Activated naive CD8-positive, alpha-beta T cell treated with anti-CD3 and anti-CD28 coated beads, Interleukin-2, amount 50 U/mL, for 24 hours (primary cell): ENCODE measurements at places on chromosomes 3 and 15.

DNA sequence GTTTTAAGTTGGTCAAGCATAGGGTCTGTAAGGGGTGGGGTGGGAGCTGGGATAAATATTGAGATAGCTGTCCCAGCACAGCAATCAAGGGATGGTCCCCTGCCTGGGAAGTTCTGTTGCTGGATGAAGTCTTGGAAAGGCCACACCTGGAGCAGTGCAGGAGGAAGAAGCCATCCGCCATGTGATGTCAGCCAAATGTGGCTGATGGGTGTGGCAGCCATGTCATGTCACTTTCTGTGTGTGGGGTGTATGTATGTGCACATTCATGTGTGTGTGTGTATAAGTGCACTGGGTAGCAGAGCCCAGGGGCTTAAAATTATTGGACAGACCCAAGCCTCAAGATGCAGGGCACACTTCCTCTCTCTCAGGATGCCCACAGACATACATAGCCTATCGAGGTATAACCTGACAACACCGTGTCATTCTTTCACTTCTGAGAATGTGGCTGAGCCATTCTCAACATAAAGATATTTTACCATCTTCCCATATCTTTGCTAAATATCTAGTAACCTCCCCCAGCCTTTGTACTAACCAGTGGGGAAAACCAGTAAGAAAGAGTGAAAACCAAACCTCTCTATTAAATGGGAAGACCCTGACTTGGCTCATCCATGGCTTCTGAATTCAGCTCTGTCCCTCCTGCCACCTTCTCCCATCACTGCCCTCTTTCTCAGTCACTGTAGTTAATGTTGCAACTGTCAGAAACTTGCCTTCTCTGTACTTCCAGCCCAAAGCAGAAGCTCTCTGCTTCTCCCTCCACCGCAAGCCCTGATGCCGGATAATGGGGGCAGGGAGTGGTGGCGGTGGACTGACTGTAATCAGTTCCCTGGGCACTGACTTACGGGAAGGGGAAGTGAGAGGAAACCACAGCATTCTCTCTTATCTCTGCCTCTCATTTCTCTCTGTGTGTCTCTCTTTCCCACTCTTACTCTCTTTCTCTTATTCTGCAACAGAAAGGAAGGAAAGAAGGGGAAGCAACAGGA lies 11.2 kb downstream of the TNFSF10 start:
- DNase-seq, result peak; percentile 71

DNA sequence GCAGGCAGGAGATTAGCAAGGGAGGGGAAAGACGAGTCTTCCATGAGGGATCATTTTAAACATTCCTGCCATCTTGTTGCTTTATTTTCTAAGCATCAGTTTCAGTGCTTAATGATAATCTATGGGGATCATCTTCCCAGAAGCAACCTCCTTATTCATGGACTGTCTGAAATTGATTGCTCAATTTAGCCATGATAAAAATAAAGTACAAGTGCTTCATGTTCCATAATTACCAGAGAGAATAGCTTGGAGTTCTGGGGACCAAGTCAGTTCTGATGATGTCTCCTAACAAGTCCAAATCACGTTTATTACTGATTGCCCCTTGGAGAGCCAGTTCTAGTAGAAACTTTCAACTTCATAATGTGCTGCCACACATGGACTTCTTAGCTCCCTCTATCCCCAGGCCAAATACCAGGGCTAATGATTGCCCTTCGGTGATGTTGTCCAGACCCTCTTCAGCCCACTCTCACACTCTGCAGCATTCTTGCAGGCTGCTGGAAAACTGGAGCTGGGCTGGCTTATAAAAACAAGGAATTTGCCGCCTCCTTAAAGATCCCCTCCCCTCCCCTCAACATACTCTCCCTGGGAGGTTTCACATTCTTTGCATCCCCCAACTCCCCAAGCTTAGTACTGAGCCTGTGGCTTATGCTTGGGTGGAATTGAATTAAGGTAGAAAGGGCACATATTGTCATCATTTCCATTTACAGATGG lies 222.1 kb upstream of the ADAMTS9 start:
- DNase-seq, result no peak

DNA sequence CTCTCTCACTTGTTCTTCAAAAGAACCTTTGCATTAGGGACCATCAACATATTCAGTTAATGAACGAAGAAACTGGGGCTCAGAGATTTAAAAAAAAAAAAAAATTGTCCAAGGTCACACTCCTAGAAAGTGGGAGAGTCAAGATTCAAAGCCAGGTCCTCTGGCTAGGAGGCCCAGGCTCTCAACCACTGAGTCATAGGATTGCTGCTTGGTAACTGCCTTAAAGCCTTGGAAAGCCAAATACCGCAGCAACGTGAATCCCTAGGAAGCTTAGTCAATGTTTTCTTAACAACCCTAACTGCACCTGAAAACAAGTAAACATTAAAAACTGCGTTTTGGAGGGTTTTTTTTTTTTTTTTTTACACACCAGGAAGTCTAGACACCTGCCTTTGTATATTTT lies 156.8 kb downstream of the WNT5A start:
- DNase-seq, result no peak

DNA sequence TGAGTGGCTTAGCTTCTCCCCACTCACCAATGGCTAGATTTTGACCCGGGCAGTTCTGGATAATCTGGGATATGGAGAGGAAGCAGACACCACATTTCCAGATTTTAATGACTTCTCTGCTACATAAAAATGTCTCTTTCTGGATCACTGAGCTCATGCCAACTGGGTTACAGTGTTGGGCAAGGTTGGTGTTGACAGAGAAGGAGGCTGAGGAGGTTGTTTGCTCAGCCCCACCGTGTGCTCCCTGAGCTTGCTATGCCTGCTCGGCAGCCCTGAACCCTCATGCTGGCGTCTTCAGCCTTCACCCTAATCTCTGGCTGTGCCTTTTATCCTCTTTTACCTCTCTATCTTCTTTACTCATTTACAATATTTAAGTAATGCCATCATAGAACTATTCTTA lies 53.0 kb upstream of the KPNA4 start:
- no peak for DNase-seq

DNA sequence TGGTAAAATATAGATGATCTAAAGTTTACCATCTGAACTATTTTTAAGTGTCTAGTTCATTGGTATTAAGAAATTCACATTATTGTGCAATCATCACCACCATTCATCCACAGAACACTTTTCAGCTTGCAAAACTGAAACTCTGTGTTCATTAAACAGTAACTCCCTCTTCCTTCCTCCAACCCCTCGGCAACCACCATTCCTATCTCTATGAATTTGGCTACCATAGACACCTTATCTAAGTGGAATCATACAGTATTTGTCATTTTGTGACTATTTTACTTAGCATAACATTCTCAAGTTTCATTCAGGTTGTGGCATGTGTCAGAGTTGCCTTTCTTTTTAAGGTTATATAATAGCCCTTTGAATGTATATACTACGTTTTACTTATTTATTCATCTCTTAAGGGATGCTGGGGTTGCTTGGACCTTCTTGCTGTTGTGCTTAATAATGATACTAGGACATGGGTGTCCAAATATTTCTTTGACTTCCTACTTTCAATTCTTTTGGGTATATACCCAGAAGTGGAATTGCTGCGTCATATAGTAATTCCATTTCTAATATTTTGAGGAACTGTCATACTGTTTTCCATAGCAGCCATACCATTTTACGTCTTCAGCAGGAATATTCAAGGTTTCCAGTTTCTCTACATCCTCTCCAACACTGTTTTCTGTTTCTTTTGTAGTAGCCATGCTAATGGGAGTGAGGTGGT lies 20.9 kb downstream of the KAT2B start:
- no peak for DNase-seq

DNA sequence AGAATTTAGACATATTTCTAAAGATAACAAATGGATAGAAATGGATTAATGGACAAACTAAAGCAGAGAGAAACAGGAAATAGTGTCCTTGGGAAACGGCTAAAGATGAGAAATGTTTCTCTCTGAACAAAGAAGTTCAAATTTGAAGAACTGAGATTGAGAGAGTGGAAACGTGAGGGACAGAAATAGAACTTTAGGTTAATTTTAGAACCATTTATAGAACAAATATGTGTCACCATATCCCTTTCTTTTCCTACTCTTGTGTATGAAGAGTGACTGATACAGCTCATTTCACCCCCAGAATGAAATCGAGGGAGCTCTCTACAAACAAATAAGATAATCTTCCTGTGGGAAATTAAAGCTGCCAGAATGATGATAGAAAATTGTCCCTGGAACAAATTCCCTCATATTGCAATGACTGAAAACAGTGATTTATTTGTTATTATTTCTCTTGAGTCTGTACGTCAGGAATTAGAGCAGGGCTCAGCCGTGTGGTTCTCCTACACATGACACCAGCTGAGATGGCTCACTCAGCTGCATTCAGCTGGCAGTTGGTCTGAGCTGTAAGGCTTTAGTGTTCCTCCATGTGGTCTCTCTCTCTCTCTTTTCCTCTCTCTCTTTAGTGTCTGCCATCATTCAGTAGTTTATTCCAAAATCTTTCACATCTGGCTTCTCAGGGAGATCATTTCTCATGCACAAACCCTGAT lies 46.6 kb upstream of the ARPP21 start:
- DNase-seq, result no peak

DNA sequence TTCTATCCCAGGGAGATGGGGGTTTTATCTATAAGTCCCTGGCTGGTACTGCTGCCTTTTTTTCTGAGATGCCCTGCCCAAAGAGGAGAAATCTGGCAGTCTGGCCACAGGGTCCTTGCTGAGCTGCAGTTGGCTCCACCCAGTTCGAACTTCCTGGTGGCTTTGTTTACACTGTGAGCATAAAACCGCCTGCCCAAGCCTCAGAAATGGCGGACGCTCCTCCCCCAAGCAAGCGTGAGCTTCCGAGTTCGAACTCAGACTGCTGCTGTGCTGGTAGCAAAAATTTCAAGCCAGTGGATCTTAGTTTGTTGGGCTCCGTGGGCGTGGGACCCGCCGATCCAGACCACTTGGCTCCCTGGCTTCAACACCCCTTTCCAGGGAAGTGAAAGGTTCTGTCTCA lies 126.8 kb upstream of the SUCLG2 start:
- no peak for DNase-seq
